ENCODE measurements at places on chromosomes 1 and 21.

DNA sequence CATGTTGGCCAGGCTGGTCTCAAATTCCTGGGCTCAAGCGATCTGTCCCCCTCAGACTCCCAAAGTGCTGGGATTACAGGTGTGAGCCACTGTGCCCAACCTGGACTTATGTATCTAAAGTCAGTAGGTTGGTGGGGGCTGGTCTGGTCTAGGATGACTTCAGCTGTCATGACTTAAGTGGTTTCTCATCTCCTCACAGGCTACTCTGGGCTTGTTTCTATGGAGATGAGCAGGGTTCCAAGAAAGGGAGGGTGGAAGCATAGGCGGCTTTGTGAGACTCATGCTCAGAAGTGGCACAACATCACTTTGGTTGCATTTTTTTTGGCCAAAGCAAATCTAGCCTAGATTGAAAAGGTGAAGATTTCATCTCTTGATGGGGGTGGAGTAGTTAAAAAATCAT, 115.9 kb upstream of the IVNS1ABP start:
- DNase-seq = no peak

DNA sequence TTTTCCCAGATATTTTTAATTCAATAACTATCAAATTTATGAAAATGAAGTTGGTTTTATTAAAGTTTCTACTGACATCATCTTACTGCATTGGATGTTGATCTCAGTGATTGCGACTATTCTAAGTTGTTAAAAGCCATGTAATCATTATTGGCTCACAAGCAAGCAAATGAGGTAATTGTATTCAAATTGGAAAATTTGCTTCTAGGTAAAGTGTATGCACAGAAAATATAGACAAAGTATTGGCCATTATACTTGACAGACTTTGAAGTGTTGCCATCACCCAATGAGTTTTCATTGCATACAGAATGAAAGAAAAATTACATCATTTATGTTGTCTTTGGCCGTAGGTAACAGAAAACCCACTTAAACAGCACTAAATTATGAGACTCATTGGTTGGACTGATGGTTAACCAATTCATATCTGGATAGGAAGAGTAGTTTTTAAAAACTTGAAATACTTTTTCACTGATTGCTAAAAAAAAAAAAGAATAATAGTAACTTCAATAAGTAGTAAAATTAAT, 299.2 kb downstream of the USP25 start:
- no peak for DNase-seq

DNA sequence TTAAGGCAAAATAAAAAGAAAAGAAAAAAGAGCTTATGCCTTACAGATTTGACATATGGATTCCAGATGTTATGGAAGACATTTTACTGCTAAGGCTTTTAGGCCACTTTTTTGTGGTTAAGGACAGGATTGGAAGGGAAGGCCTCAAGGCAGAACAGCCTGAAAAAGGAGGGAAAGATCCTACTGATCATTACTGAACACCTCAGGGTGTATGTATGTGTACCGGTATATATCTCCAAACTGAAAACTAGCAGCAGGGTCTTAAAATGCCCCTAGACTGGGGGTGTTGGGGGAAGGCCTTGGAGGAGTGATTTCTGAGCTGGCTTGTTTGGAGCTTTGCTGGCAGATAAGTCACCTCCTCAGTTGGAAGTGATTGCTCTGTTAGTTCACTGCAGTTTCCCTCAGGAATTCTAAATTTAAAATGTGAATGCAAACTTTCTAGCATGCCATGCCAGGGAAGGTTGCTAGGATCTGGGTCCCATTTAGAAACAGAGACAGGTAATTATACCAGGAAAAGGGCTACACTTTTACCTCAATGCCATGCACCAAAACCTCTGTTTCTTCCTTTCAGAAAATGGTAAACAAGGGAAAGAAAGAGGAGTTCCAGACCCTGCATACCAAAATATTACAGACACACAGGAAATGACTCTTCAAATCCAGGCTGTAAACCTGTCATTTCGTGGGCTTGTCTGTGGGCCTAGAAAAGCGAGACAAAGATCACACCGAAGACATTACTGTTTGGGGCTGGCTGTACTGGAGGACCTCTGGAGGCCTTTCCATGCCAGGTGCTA, 15.0 kb downstream of the C1orf52 start:
- no peak for DNase-seq

DNA sequence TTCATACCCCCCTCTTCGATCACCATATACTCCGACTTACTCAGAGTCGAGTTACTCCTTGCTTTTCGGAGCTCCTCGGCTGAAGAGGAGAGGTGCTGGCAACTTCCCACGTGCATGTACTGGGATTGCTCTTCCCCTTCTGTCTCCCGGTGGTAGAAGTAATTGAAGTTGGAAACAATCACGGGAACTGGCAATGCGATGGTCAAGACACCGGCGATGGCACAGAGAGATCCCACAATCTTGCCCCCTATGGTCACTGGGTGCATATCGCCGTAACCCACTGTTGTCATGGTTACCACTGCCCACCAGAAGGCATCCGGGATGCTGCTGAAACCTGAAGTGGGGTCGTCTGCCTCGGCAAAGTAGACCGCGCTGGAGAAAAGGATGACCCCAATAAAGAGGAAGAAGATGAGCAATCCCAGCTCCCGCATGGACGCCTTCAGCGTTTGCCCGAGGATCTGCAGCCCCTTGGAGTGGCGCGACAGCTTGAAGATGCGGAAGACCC, 1.5 kb downstream of the KCNA3 start:
- DNase-seq = peak; percentile 11

DNA sequence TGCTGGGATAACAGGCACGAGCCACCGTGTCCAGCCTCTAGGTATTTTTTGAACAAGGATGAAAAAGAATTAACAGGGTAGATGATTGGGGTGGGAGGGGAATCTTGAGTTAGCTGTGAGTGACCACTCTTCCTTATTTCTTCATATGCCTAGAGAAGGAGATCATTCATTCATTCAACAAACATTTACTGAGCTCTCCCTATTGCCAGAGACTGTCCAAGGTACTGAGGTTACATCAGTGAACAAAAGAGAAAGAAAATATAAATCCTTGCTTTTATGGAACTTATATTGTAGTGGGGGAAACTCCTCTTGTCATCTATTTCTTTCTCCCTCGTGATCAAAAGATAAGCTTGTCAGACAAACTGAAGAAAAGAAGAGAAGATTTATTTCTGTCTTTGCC, 62.9 kb downstream of the S1PR1 start:
- no peak for DNase-seq

DNA sequence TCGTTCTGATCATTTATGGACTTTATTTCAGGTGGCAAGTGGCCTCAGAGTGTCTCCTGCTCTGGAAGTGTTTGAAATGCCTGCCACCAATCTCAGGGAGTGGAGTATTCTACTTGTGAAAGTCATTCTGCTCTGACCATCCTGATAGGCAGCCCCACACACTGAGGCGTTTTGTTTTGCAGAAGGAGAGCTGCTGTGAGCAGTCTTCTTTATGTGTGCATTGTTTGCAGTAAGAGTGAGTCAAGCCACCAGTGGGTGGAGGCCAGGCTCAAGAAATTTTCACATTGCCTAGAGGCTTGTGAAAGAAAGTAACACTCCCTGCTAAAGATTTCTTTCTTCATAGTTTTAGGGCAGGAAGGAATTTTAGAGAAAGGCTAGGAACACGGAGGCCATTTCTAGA, 204.4 kb downstream of the SLC35F3 start:
- no peak for DNase-seq

DNA sequence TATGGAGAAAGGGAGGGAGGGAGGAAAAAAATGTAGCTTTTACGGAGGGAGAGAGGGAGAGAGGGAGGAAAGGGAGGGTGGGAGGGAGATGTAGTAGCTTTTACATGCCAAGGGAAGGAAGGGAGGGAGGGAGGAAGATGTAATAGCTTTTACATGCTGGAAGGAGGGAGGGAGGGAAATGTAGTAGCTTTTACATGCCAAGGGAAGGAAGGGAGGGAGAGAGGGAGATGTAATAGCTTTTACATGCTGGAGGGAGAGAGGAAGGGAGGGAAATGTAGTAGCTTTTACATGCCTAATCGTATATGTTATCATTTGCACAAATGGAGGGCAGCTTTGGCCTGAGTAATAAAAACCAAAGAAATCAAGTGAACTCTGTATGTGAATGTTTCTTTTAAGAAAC, 35.6 kb downstream of the EEIG2 start:
- DNase-seq = no peak

DNA sequence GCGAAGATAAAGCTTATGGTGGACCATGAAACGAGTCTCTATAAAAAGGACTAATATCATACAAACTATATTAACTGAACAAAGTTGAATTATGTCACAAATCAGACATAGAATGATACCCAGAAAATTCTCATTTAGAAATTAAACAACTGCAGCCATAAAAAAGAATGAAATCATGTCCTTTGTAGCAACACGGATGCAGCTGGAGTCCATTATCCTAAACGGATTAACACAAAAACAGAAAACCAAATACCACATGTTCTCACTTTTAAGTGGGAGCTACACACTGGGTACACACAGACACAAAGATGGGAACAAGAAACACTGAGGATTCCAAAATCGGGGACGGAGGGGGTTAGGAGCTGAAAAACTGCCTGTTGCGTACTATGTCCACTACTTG, 11.5 kb downstream of the COP1 start:
- DNase-seq = no peak

GRCh38 chr21:35108887-35109286, 59.8 kb upstream of the RUNX1 start:
- no peak for DNase-seq

GRCh38 chr1:17067465-17068240, 13.8 kb upstream of the SDHB start:
- no peak for DNase-seq

DNA sequence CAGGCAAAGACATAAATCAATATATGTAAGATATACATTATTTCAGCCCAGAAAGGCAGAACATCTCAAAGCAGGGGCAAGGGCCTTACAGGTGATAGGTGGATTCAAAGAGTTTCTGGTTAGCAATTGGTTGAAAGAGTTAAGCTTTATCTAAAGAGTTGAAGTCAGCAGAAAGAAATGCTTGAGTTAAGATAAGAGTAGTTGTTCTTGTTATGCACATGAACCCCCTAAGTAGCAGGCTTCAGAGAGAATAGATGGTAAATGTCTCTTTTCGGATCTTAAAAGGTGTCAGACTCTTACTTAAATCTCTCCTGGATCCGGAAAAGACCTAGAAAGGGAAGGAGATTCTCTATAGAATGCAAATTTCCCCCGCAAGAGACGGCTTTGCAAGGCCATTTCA, 8.3 kb upstream of the ZBTB40 start:
- DNase-seq = no peak

GRCh38 chr1:229092377-229093237, 178.3 kb upstream of the RAB4A start:
- DNase-seq = no peak

- DNase-seq = no peak
These were observed 76.1 kb downstream of the CACHD1 start for GRCh38 chr1:64546013-64546412.

DNA sequence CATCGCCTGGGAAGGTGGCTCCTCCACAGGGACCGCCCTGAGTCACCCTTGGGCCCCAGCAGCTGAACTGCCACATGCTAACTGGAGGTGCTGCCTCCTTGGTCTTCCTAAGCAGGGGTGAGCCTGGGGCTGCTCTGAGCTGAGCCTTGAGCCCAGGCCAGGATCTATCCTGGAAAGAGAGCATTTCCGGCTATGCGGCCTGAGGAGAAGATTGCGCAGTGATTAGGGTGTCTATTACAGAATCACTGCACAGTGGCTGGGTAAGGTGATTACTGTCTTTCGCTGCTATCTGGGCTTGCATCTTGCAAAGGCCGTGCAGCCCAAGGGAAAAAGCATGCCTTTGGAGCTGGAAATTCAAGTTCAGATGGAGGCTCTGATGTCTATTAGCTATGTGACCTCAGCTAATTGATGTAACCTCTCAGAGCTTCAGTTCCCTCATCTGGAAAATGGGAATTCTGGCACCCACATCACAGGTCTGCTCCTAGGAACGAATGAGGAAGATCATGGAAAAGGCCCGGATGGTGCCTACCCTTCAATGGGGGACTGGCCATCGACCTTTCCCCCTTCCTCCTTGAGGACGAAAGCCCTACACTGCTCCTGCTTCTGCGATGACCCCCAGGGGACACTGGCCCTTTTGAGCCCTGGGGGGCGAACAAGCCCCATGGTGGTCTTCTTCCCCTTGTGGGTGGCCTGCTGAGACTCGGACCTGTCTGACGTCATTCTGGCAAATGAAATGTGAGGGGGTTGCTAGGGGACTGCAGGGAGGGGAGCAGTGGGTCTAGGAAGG, 38.0 kb downstream of the GPR161 start:
- no peak for DNase-seq

DNA sequence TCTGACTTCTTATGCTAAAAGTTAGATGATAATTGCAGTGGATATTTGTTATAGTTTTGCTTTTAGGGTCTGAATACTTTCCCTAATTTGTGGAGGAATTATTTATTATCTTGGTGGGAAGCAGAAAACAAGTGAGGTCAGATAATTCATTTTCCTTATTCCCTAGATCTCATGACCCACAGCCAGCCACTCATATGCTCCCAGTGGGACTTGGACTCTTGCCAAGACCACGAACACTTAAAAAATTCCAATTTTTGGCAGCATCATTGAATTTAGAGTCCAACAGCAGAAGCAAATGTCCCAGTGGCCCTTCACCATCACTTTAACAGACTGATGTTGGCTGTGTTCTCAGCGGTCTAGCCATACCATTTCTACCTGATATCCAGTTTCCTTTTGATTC, 204.2 kb downstream of the HMCN1 start:
- no peak for DNase-seq

GRCh38 chr1:182146286-182146685, 84.8 kb upstream of the ZNF648 start:
- no peak for DNase-seq

GRCh38 chr21:27631471-27631870, 664.6 kb upstream of the ADAMTS5 start:
- DNase-seq = no peak

GRCh38 chr1:205376739-205377138, 20.0 kb upstream of the KLHDC8A start:
- DNase-seq = no peak

GRCh38 chr21:43364261-43364510, 62.7 kb downstream of the SIK1 start:
- no peak for DNase-seq

GRCh38 chr1:107557095-107557494, 407.9 kb downstream of the VAV3 start:
- no peak for DNase-seq

- DNase-seq = no peak
These were observed 89.9 kb upstream of the CXADR start for GRCh38 chr21:17422931-17423330.

DNA sequence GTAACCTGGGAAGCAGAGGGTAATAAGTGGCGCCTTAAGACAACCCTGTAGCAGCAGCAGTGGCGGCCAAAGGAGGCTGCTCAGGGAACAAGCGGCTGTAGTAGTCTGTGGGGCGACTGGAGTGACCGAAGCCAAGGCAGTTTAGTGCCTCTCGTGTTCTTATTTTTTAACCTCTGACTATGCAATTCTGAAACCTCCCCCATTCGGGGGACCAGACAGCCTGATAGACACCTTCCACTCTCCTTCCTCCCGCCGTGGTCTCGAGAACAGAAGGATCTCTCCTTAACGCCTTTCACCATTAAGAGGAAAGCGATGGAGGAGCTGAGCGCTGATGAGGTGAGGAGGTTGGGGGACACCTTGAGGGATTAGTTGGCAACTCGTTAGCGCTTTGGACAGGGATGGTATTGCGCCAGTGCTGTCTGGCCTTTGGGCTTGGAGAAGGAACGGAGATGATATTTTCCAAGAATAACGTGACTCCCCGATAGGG, 644 bp downstream of the UBE4B start:
- peak; percentile 24 for DNase-seq

GRCh38 chr1:6603915-6604558, 1.4 kb upstream of the KLHL21 start:
- peak; percentile 57 for DNase-seq
